ENCODE measurements at places on chromosomes 2 and 18. TPM values are rescaled to one million over a fixed set of nuclear protein-coding genes. Genes with fewer than 3 reads are reported as not detected.

GRCh38 chr2:102369866-102370265, 14.3 kb downstream of the IL18R1 start:
- no peak for DNase-seq

GRCh38 chr2:189613077-189613636, 32.6 kb upstream of the SLC40A1 start:
- peak; percentile 50 for DNase-seq

DNA sequence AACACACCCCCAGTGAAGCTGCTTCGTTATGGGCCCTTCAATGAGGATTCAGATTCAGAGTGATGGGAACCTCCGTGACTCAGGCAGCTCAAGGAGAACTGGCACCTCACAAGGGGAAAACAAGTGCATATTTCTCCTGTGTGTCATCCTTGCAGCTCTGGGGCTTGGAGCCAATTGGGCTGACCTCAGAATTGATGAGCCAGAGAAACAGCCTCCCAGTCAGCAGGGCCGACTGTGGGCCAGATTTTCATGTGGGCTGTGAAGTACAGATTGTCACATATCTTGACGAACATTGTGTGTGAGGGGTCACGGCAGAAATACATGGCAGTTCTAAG, 189.6 kb upstream of the SP5 start:
- DNase-seq: peak; percentile 4

GRCh38 chr2:26646986-26647672, 6.0 kb upstream of the CIB4 start:
- no peak for DNase-seq

- no peak for DNase-seq
These were observed 91.6 kb downstream of the THNSL2 start for GRCh38 chr2:88261725-88262124.

The MYO7B gene
- not detected for total RNA-seq

The REG1A gene
- total RNA-seq: not detected

DNA sequence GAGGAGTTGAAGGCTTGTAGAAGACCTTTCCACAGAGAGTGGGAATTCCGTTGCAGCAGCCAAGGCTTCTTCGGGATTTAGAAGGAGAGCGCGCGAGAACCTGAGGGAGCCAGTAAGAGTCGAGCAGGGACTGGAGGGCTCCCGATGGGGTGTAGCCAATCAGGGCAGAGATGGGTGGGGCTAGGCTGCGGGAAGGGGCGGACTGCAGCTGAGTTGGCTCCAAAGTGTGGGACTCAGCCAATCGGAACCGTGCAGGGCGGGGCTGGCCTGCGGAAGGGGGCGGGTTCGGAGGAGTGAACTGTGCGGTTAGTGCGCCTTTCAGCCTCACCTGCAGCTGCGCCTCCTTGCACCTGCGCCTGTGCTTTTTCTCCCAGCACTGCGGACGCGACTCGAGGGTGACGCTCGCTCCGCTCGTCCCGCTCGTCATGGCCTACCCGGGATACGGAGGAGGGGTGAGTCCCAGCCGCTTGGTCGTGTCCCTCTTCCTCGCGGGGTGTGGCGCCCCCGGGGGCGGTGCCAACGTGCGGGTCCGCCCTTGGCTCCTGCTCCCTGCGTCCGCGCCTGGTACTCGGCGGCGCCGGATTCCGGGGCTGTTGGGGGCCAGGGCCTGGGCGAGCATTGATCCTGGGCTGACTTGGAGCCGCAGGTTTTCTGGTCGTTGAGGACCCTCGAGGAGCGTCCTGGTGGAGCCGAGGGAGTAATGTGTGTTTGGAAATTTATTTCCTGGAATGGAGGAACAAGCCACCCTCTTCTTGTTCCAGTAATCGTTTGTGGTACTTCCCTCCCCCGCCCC, at the start of gene GCA:
Gene GCA, plus strand, starts transcription at position 309 of the 793 bp plus-strand sequence. Its CDS starts 117 bp downstream, at position 426.
- DNase-seq: peak; percentile 97

GRCh38 chr2:72757177-72757775, 68.6 kb downstream of the EXOC6B start:
- DNase-seq: no peak

The TRABD2A gene
- total RNA-seq: 2.9 TPM

DNA sequence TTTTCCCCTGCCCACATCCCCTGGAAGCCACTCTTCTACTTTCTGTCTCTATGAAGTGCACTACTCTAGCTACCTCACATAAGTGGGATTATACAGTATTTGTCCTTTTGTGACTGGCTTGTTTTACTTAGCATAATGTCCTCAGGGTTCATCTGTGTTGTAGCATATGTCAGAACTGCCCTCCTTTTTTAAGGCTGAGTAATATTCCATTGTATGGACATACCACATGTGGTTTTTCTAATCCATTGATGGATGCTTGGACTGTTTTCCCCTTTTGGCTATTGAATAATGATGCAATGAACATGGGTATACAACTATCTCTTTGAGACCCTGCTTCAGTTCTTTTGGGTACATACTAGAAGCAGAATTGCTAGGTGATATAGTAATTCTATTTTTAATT, 95.9 kb downstream of the PRKCE start:
- no peak for DNase-seq

DNA sequence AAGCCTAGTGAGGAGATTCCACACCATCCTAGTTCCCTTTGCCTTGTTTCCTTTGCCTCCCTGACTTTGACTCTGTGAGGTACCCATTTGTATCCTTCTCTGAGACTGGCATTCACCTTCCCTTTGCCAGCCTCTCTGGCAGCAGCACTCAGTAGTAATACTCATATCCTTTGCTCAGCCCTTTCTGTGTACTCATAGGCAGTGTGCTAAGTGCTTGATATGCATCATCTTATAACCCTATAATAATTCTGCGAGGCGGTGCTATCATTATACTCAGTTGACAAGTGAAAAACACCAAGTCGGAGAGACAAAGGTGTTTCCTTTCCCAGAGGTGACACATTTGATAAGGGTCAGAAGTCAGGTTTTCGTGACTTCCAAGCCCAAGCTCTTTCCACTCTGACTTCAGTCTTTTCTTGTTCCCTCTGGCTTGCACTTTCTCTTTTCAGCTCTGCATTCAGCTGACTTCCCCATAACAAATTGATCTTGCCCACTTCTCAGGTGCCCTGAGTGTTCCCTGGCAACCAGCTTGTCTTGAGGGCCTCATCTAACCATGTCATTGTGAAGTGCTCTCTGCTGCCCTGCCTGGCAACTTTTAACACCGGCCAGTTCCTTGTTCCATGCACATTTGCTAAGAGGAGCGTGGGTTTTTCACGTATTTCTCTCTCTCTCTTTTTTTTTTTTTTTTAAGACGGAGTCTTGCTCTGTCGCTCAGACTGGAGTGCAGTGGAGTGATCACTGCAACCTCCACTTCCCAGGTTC, 94.5 kb upstream of the UPP2 start:
- peak; percentile 23 for DNase-seq

- no peak for DNase-seq
These were observed 62.5 kb downstream of the LYPD6B start for GRCh38 chr2:149100739-149101699.

DNA sequence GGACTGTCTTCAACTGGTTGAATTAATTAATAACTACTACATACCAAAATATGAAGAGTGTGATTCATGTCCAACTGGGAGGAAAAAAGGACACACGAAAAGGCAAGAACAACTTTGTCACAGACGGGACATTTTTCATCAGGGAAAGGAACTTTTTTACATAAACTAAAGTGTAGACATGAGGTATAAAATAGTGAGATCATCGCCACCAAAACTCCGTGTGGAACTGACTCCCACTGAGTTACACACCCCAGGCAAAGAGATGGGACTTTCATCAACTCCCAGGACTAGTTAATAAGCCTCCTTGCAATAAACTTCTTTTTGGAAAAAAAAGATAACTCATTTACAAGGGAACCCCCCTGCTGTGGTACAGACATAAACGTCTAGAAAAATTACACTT, 12.9 kb upstream of the NMI start:
- DNase-seq: no peak

The MYCN gene
- total RNA-seq: 0.08 TPM

DNA sequence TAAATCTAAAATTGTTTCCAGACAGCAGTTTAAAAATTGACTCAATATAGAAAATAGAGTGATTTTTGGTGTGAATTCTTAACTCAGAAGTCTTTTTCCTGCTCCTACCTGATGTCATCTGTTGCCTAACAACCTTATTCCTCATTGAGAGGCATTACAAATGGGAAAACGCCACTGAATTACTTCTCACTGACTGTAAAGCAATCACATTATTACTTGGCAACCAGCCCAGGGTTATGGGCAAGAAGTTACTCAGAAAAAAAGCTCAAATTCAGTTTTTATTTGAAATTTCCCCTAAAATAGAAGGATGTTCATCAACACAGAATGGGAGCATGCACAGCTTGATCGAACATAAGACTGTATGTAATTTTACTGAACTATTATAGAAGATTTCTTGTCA, 201.8 kb upstream of the GULP1 start:
- DNase-seq: no peak

- DNase-seq: no peak
These were observed 85.3 kb upstream of the RAB27B start for GRCh38 chr18:54742659-54743604.

GRCh38 chr2:171210864-171211431, 50.3 kb upstream of the TLK1 start:
- DNase-seq: no peak

DNA sequence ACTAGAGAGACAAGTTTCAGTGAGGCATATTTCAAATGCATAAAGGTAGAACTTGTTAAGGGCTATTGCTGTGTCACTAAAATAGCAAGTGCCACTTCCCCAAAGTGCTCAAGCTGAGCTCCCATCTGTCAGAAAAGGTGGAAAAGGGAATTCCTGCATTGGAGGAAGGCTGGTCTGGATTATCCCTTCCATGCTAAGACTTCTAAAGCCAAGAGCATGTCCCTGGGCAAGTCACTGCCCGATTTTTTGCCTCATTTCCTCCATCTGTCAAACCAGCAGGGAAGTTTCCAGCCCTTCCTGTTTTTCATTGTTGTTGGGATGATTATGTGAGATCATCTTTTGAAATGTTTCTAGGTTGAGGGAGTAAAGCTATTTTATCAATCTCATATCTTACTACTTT, 175.5 kb downstream of the SETBP1 start:
- no peak for DNase-seq

- DNase-seq: no peak
These were observed 598.6 kb downstream of the NYAP2 start for GRCh38 chr2:225998116-225998515.

DNA sequence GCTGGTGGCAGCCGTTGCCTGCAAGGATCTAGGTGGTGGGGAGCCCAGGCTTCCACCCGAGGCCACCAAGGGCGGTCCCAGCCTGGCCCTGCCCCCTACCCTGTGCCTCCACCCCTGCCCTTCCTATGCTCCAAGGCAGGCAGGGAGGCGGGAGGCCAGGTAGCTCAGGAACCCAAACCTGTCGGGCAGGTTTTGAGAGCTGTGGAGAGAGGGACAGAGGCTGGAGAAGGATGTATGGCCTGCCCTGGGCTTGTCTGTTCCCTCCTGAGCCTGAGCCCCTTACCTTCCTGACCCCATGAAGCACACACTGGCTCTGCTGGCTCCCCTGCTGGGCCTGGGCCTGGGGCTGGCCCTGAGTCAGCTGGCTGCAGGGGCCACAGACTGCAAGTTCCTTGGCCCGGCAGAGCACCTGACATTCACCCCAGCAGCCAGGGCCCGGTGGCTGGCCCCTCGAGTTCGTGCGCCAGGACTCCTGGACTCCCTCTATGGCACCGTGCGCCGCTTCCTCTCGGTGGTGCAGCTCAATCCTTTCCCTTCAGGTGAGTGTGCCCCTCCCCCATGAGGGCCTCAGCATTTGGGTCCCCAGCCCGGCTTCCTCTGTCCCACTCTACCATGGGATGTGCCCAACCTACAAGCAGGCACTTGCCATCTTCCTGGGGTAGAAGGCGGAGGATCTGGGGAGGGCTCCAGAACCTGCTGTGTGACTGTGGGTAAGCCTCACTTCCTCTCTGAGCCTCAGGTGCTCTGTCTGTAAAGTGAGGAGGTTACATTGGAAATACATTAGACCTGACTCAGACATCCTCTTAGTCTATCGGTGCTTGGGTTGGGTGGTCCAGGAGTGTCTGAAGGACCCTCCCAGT, at the start of gene PROM2:
Gene PROM2, plus strand, starts transcription at position 159 of the 860 bp plus-strand sequence. Its CDS starts 137 bp downstream, at position 296.
- no peak for DNase-seq

- no peak for DNase-seq
These were observed 259.3 kb downstream of the NEDD4L start for GRCh38 chr18:58303363-58303762.

The BOLL gene
- not detected for total RNA-seq

DNA sequence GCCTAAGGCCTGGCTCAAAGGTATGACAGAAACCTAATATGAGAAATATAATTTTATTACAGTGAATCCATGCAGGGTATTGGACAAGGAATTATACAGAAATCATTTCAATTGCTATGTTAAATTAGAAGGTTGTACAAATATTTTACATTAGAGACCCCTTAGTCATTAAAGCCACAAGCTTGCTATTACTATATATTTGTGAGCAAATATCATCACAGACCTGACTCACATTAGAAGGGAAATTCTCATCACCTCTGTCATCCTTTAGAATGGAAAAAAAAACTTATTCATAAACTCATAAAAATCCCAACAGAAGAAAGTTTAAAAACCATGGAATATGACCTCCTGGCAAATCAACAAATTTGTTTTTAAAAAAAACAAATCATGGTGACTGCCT, 277.9 kb downstream of the DCC start:
- DNase-seq: no peak

DNA sequence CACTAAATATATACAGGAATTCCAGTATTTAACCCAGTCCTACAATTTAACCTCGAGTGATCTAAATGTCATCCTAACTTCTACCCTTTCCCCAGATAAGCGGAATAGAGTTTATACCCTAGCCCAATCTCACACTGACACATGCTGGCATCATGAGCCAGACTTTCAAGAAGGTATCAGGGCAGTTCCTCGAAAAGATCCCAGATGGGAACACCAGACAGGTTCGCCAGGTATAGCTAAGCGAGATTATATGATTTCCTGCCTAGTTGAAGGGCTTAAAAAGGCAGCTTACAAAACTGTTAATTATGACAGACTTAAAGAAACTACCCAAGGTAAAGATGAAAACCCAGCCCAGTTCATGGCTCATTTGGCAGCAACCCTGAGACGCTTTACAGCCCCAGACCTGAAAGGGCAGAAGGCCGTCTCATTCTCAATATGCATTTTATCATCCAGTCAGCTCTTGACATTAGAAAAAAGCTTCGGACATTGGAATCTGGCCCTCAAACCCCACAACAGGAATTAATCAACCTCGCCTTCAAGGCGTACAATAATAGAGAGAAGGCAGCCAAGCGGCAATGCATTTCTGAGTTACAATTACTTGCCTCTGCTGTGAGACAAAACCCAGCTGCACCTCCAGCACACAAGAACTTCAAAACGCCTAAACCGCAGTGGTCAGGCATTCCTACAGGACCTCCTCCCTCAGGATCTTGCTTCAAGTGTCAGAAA, 668.2 kb upstream of the PKDCC start:
- DNase-seq: no peak

DNA sequence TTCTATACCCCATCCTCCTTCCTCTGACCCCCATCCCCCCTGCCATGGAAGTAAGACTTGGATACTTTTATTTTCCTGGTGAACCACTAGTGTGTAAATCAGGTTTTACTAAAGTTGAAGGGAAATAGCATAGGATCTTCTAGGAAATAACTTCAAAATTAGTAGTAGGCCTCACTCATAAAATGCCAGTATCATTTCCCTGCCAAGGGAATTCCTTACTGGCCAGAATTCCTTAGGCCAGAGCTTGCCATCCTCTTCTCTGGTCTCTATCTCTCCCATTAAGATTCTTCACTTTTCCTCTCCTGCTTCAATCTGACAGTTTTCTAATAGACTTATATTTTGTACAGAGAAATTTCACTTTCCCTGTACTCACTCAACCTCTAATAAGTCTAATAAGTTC, 322.8 kb upstream of the TANK start:
- DNase-seq: no peak

The UNC80 gene
- 2.1 TPM for total RNA-seq

- no peak for DNase-seq
These were observed 385.6 kb upstream of the ID2 start for GRCh38 chr2:8296306-8296705.

GRCh38 chr2:70992945-70993853, 1.5 kb downstream of the TEX261 start:
- no peak for DNase-seq

Data from SK-MEL-5 (cell line).